ENCODE measurements at places on chromosomes 2 and 18. TPM values are rescaled to one million over a fixed set of nuclear protein-coding genes. Genes with fewer than 3 reads are reported as not detected.

Gene LGALSL
- total RNA-seq = 7.4 TPM

Gene CCDC85A
- total RNA-seq = 0.13 TPM

Gene RAPGEF4
- 5.0 TPM for total RNA-seq

Gene APCDD1
- total RNA-seq = 8.2 TPM

Gene KRTCAP3
- 0.39 TPM for total RNA-seq

Gene TRAK2
- total RNA-seq = 86.6 TPM

Gene NRBP1
- 108 TPM for total RNA-seq

Gene SPDYA
- 0.91 TPM for total RNA-seq

Gene TCF7L1
- 5.1 TPM for total RNA-seq

Gene FBXO15
- 0.73 TPM for total RNA-seq

Gene ACADL
- 0.33 TPM for total RNA-seq

Gene MRPS9
- 13.6 TPM for total RNA-seq

Gene TUBA3E
- total RNA-seq = not detected

Gene CSRNP3
- 1.4 TPM for total RNA-seq

Gene CCDC68
- 15.1 TPM for total RNA-seq

Gene FAM237A
- not detected for total RNA-seq

Gene CFAP65
- total RNA-seq = 0.03 TPM

Gene GATA6
- total RNA-seq = 40.3 TPM

Gene FTCDNL1
- total RNA-seq = 0.59 TPM

Gene DSG4
- not detected for total RNA-seq

Gene UGT1A9
- not detected for total RNA-seq

Gene SULT1C2
- 0.23 TPM for total RNA-seq

Gene ASB18
- not detected for total RNA-seq
